ENCODE measurements at places on chromosomes 13 and 19.

GRCh38 chr19:952049-952679 lies 26.3 kb downstream of the ARID3A start:
- no peak for DNase-seq

GRCh38 chr19:46016426-46017094 lies 6.3 kb downstream of the PGLYRP1 start:
- DNase-seq: peak; percentile 59

DNA sequence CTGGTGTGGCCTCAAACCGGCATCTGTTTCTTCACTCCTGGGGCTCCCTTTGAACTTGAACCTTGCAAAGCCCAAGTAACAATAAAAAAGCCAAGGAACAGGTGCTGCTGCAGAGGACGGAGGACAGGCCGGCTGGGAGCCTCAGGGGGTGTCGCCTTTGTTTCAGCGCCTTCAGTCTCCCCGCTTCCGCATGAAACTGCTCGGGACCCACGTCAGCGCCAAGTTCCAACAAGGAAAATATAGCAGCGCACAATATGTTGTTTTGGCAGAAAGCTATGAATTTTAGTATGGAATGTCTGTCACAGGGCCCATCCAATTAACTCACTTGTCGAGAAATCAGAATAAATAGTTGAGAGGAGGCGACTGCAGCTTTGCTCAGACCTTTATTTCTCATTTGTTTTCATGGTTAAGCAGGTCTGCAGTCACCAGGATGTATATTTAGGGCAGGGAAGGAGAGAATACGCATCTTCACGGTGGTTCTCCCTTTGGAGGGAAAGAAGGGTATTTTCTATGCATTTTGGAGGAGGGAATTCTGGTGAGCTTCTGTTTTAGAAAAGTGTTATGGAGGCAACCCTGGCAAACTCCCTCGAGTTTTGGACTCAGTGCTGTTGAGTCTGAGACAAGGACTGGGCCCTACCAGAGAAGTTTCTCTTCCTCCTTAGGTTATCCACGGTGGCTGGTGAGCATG lies 34.3 kb upstream of the MEDAG start:
- DNase-seq: no peak

DNA sequence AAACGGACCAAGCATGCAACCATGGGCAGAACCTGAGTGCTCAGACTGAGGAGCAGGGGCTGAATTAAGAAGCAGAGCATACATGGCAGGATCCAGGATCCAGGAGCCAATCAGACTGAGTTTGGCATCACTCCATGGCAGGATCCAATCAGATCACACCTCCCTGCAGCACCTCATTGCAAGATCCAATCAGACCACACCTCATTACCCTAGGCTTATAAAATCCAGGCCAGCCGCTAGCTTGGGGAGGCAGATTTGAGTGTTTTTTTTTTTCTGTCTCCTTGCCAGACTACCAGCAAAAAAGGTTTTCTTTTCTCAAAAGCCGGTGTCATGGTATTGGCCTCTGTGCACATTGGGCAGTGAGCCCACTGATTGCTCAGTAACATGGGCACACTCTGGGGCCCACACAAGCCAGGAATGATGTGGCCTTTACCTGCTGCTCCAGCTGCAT lies 127.9 kb upstream of the GJB6 start:
- no peak for DNase-seq

- no peak for DNase-seq
Measured at GRCh38 chr13:20559659-20560356, 7.1 kb upstream of the IFT88 start.

- no peak for DNase-seq
Measured at GRCh38 chr19:13302526-13303270, 152.5 kb downstream of the IER2 start.

DNA sequence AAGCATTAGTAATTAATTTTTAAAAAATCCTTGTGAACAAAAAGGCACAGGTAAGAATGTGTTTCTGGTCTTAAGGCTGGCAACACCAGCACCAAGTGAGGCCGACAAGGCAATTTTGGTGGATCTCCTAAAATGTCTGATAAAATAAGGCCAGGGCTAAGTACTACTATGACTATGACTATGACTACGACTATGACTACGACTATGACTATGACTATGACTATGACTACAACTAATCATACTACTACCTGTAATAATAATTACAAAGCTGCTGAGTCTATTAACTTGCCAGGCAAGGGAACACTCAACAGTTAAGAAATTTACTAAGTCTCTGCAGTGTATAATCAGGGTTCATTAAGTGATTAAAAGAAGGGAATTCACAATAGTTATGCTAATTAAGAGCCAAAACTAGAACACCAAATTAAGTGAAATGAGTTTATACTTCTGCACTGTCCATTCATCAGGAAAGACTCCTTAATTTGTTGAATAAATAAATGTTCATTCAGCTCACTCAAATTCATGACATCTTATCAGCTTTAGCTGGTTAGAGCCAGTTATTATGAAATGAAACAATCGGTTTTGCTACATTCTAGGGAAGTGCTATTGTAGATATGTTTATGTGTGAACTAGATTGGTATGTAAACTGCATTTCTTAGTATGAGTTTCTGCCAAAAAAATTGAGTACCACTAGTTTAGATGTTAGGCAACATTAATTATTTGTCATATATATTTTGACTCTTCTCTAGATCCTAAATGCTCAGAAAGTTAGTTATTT lies 1626.2 kb upstream of the PCDH20 start:
- no peak for DNase-seq

DNA sequence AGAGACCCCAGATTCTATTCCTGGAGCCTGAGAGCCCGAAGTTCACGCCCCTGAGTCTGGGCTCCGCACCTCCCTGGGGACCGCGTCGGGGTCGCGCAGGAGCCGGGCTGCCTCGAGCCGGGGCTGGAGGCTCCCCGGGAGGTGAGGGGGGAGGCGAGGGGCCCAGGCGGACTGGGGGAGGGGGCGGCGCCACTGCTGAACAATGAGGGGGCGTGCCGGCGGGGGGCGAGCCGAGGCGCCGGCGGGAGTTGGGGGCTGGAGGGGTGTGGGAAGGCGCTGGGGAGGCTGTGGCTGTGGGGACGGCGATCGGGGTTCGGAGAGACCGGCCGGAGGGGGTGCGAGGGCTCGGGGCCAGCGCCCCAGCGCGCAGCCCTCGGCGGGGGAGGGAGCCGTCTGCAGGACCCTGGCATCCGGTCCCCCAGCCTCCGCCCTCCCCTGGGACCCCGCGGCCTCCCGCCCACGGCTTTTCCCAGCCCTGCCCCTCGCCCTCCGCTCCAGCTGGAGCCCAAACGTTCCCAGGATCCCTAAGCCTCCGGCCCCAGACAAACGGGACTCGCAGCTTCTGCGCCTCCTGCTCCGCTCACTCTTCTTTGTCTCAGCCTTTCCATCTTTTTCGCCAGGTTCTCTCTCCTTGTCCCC lies 922 bp downstream of the PLEKHG2 start:
- peak; percentile 52 for DNase-seq

GRCh38 chr19:30269638-30270037 lies 102.5 kb upstream of the ZNF536 start:
- no peak for DNase-seq

GRCh38 chr19:13024951-13025697 lies 29.8 kb downstream of the NFIX start:
- no peak for DNase-seq

DNA sequence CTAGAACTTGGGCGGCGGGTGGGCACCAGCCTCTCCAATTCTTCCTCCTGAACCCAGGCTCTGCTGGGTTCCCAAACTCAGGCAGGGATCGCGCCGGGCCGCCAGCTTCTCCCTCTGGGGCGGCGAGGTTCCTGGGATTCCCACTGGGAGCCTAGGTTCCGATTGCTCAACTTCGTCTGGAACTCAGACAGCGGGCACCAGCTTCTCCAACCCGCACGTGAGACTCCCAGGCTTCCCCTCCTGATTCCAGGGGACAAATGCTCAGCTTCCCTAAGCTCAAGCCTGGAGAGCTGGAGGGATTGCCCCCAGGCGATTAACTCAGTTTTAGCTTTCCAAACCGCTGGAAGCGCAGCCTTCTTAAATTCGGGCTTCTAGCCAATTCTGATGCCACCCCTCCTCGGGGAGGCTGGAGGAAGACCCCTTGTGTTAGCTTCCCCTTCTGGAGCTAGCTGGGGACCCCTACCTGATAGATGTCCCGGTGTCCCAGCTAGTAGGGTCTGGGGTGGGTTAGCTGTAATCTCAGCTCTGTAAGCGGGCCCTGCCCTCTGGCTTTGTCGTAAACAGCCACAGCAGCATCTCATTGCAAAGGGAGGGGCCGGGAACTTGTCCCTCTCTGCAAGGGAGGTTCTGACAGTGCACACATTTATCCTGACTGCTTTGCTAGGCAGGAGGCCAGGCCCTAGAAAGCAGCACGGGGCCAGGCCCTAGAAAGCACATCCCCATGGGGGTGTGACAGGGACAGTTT lies 671 bp downstream of the MCOLN1 start:
- DNase-seq: no peak

DNA sequence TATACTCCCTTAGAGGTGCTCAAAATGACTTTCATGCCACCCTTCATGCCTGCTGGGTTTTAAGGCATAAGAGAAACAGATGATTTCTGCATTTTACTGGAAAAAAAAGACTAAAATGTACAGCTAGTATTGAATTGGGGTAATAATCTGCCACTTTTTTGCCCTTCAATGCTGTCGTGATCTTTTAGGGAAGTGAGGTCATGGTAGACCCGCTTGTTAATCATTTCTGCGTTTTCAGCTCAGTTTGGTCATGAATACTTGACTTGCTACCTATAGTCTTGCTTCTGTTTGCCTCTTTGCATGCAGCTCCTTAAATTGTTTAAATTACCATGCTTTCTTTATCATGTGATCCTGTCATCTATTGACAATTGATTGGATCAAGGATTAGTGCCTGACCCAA lies 90.4 kb downstream of the PCCA start:
- no peak for DNase-seq

DNA sequence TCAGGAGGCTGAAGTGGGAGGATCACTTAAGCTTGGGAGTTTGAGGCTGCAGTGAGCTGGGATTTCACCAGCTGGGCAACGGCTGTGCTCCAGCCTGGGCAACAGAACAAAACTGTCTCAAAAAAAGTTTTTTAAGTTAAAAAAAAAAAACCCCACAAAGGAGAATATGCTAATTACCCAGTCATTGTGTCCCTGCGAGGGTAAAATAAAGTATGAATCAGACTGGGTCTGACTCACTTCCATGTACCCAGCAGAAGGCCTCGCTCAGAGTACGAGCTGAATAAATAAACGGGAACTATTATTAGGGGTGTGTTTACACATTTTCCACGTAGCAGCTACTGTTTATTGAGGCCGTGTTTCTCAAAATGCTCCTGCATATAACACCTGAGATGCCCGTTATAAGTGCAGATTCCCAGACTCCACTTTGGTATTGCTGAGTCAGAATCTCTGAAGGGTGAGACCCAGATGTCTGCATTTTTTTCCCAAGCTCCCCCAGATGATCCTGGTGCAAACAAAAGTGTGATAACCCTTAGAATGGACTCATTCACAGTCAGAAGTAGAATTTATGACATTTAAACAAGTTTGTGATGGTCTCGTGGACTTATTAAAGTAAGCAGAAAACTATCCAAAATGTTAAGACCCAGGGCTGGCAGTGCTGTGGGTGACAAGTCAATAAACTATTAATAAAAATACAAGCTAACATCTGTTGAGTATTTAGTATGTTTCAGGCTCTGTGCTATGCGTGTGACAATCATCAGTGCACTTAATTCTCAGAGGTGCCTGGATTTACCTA lies 28.2 kb downstream of the KCNC3 start:
- DNase-seq: no peak

DNA sequence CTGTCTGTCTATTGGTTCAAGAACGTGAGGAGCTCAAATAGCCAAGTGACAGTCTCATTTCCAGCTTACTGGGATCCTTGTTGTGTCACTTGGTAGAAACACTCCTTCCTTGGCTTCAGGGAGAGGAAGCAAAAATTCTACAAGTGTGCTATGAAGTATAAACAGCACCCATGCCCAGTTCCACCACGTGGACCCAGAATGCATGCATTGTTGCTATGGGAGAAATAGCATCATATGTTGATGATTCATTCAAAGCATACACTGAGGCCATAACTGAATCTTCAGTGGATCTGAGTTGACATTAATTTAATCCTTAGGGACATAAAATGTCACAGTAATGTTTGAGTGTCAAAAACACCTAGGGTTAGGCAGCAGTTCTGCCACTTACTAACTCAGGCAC lies 199.0 kb upstream of the RXFP2 start:
- DNase-seq: no peak

DNA sequence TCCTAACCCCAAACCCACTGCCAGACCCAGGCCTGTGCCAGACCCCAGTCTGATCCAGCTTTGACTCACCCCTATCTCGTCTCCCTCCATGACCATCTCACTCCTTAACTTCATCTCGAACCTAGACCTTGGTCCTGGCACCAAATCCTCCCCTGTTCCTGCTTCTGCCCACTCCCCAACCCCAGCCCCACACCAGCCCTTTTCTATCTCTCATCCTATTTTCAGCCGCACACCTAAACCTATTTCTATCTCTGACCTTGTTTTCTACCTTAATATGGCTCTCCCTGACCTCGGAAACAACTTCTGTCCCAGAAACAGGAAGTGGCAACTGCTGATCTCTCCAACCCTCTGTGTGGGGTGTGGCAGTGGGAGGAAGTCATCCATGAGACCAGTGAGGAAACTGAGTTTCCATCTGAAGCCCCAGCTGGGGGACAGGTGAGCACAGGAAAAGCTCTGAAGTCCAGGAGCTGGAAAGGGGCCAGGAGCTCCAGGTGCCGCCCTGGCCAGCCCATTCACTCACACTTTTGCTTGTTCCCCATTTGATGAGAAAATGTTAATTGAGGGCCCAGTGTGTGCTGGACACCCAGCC lies 13.7 kb downstream of the PTH2 start:
- DNase-seq: peak; percentile 82

GRCh38 chr13:106464076-106464475 lies 71.4 kb downstream of the EFNB2 start:
- DNase-seq: no peak

GRCh38 chr13:113361406-113361805 lies 2.5 kb downstream of the GRTP1 start:
- no peak for DNase-seq

DNA sequence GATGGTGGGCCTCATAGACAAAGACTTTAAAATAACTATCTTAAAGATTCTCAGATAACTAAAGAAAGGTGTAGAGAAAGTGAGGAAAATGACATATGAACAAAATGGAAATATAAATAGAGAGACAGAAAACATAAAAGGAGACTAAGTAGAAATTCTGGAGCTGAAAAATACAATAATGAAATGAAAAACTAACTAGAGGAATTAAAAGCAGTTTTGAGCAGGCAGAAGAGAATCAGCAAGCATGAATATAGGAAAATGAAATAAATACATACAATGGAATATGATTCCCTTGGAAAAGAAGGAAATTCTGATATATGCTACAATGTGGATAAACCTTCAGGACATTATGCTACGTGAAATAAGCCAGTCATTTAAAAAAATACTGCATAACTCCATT lies 3.9 kb downstream of the EEF1AKMT1 start:
- no peak for DNase-seq

GRCh38 chr19:2507109-2507508 lies 31.2 kb downstream of the GADD45B start:
- peak; percentile 29 for DNase-seq

DNA sequence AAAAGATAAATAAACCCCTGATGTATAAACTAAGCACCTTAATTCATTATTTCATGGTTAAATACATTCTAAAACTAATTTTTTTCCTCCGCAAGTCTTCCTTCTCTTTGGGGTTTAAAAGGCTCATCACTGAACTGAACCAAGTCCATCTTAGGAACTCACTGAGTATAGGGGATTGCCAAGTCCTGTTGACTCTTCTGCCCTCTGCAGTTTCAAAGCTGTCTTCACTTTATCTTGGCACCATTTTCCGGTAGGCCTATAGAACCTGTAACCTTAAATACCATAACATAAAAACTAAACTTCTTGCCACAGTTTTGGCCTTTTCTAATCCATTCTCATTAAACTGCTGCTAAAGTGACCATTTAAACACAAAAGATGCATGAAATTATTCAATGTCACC lies 66.5 kb upstream of the USPL1 start:
- peak; percentile 83 for DNase-seq

- DNase-seq: no peak
Measured at GRCh38 chr13:51318876-51319275, 20.6 kb upstream of the SERPINE3 start.

Data from OCI-LY7 (cell line).